NCI-H524 treated with DMSO at 0.1 percent for 48 hours (cell line): ENCODE measurements at places on chromosomes 2 and 18.

GRCh38 chr2:216568576-216568975 is 64.6 kb upstream of the IGFBP2 start:
- DNase-seq, result no peak

DNA sequence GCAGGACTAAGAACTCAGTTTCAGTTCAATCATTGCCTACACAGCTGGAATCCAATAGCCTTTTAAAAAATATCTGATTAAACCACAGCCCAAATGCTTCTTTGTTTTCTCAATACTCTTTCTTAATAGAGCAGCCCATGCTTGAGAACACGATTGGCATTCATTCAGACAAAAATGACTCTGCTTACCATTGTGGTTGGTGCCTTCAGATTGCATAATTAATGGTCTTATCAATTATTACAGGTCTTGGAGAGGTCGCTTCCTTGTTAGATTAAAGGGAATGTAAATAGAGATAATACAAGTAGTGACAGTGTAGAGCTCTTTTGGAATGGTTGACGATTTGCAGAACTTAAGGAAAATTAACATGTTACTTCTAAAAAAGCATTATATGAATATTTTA is 107.2 kb downstream of the RNF152 start:
- no peak for DNase-seq

DNA sequence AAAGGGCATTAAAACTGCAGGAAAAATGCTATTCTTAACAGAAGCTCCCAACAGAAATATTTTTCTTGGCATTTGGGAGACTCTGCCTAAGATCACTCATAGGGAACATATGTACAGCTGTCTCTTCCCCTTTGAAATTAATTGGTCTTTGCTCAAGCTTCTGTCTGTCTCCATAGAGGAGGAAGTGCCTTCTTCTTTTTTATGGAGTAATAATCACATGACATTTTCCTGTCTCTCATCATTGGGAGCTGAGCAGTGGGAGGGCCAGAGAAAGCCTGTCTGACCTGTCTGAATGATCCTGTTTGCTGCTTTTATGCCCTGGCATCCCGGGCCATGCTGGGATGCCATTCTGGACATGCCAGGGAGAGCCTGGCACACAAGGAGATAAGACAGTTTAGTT is 145.6 kb downstream of the AQP4 start:
- no peak for DNase-seq

- no peak for DNase-seq
Measured at GRCh38 chr2:236049981-236050380, 118.2 kb downstream of the GBX2 start.

GRCh38 chr2:207385903-207386302 is 143.9 kb upstream of the CREB1 start:
- DNase-seq, result no peak

- DNase-seq, result no peak
Measured at GRCh38 chr2:241931084-241931975, 61.8 kb downstream of the RTP5 start.

GRCh38 chr2:133045787-133046186 is 375.8 kb upstream of the LYPD1 start:
- no peak for DNase-seq

DNA sequence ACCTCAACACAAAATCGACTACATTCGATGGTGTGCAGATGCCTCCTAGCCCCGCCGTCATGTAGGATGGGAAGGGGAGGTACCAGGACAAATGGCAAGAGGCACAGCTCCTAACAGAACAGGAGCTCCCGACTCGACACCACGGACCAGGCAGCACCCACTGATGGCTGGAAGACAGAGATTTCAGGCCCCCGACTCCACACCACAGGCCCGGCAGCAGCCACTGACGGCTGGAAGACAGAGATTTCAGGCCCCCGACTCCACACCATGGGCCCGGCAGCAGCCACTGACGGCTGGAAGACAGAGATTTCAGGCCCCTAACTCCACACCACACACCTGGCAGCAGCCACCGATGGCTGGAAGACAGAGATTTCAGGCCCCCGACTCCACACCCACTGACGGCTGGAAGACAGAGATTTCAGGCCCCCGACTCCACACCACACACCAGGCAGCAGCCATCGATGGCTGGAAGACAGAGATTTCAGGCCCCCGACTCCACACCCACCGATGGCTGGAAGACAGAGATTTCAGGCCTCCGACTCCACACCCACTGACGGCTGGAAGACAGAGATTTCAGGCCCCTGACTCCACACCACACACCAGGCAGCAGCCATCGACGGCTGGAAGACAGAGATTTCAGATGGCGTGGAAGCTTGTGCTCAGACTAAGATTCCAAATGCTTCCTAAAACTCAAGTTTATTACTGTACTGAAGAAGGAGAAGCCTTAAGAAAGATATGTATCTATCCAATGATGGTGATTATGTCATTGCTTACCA is 135.5 kb downstream of the EIPR1 start:
- no peak for DNase-seq

DNA sequence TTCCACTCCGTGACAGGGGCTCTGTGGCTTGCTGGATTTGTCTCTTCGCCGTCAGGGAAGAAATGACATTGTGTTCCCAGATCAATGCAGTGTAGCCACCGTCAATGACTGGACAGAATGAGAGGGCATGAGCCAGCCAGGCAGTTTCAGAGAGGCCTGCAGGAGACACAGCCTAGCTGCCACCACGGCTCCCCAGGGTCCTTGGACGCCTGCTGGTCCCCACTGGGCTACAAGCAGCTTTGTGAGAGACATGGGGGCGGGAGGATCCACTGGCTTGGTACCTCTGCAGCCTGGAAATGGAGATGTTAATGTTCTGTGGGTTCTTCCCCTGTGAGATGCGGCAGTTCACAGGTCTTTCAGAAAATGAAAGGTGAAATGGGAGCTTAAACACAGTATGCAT is 12.1 kb upstream of the AMER3 start:
- DNase-seq, result no peak

DNA sequence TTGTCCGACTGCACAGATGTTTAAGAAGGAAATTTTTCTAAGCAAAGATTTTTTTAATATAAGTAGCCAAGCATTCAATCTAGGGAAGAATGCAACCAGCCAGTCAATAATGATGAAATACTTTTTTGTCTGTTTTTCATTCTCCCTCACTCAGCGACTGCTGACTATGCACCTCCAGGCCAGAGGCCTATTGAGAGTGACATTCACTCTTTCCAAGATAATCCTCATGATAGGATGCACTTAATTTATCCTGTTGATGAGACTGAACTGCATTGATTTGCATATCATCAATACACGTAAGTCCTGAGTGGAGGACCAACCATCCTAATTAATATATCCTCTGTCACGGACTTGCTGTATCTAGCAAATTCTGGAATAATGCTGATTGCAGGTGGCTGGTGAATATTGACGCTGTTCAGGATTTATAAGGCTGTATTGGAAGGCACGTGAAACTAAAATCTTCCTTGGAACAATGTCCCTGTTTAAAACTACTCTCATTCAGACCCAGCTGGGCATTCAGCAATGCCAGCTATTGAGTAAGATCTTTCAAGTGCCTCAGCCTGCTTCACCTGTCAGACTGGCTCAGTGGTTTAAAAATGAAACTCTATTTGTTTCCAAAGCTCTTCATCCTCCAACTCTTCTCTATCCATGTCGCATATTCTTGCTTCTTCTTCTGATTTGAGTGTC is 142.2 kb downstream of the MAP2 start:
- DNase-seq, result no peak

GRCh38 chr2:237627441-237628246 is at the start of gene LRRFIP1:
TSS of gene LRRFIP1 (plus strand) at chr2:237627587. CDS start at chr2:237627645, 58 bp downstream.
- DNase-seq, result no peak

- no peak for DNase-seq
Measured at GRCh38 chr2:199603721-199604291, 146.1 kb upstream of the SATB2 start.

DNA sequence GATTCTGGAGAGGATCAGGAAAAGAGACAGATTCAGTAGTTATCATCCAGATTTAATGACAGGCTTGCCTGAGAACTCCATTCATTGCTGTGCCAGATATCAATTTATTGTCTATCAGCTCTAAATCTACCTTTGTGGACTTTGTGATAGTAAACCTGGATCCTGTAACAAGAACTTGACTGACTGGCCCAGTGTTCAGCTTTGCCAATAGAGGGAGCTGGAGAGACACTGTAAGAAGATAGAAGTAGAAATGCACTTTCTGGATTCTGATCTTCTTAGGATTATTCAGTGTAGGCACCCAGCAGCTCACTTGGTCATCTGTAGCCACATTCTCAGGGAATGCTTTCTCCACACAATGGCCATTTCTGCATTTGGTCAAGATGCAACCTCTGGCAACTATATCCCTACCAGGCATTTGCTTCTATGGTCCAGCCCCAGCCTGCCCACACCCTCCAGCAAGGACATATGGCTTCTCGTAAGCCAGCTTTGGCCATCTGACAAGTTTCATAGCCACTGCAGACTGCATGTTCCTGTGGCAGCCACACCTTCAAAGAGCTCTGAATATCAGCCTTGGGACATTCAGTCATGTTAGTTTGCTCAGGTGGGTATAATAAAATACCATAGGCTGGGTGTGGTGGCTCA is 6.1 kb upstream of the SERPINB8 start:
- DNase-seq, result no peak

DNA sequence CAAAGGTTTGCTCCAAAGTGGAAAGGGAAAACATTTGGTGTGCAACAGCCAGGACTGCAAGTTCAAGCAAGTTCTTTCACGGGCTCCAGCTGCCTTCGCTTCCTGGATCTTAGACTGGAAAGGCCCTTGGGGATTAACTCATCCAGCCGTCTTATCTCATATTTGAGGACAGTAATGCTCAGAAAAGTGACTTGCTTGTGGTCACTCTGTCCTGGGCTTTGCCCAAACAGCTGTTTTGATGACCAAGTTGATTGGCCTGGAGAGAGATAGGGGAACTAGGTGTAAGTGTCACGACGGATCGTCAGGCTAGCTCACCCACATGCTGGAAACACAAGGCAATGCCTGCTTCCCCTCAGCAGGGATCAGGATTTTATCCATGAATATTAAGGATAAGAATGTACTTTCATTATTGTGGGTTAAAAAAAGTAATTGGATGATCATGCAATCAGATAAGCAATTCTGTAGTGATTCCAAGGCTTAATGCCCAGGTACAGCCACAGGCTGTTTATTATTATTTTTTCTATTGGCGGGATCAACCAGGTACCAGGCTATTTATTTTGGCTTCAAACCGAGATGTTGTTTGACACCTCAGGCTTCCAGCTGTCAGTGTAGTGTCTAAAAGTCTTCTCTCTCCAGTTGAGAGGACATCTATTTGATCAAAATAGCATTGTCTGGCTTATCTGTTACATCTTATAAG is 162.5 kb upstream of the EPAS1 start:
- DNase-seq, result no peak

- no peak for DNase-seq
Measured at GRCh38 chr2:134954065-134954464, 35.4 kb downstream of the CCNT2 start.

GRCh38 chr2:11861044-11861443 is 114.6 kb downstream of the LPIN1 start:
- no peak for DNase-seq

GRCh38 chr18:76658627-76659026 is 163.6 kb upstream of the ZNF516 start:
- no peak for DNase-seq

DNA sequence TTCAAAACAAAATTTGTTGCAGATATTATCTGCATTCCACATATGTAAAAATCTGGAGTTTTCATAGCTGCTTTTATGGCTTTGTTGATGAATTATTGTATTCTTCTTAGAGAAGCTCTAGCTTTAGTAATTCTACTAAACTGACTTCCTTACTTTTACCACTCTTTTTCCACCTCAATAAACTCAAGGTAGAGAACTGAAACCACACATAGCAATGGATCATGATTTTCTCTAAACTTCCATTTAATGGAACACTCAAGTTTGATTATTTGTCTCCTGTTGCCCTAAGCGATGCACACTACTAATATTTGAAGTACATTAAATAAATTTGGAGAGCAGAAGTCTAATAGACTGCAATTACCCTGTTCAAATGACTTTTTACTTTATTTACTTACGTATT is 192.0 kb downstream of the NBAS start:
- no peak for DNase-seq

DNA sequence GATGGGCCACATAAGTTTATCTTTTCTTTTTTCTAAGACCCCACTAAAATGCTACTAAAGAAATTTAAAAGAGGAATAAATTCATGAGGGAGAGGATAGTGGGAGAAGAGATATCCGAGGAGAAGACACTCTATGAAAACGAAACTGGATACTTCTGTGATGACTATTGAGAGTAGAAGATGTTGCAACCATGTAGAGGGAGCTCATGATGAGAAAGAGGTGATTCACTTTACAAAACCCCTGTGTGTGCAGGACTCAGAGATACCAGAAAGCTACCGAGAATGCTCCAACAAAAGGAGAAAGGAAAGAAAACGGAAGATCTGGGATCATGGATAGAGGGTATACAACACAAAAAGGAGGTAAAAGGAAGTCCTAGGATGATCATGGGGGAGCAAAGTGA is 34.9 kb downstream of the SLC38A11 start:
- no peak for DNase-seq

- no peak for DNase-seq
Measured at GRCh38 chr2:98357849-98358248, 11.6 kb downstream of the CNGA3 start.

- no peak for DNase-seq
Measured at GRCh38 chr2:113175042-113175628, 1.4 kb downstream of the PSD4 start.

- no peak for DNase-seq
Measured at GRCh38 chr2:44620189-44620990, 258.6 kb downstream of the CAMKMT start.

DNA sequence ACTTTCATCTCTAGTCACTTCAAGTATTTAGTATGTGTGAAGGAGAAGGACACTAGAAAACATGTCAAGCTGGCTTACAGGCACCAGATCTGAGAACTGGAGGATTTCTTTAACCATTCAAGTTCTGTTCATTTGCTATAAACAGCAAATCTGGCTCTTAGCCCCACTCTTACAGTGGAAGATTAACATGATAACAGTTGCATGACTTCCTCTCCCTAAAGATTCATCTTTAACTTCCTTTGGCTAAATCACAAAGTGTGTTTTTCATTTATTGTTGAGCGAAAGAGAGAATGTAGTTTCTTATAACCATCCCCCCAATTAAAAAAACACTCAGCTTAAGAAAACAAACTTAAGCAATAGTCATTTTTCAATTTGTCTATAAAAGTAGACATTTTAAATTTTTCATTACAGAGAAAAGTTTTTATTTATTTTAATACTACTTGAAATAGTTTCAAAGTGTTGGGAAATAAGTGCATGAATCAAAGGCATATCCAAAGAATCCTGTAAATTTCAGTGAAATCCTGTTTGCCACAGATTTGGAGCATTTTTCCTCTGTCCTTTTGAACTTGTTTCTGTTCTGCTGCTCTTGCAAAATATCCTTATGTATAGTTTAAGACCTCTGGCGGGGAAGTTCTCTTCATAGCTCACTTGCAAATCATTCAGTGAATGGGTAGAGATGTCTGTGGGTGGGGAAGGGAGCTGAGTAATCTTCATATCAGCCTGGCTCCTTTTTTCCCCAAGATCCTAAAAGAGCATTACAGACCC is 241.0 kb upstream of the RBBP8 start:
- DNase-seq, result no peak
